ENCODE measurements at places on chromosomes 12 and 14. TPM values are rescaled to one million over a fixed set of nuclear protein-coding genes. Genes with fewer than 3 reads are reported as not detected.
A peak's percentile ranks its signal among the peaks of the same experiment; 100 is the strongest.

DNA sequence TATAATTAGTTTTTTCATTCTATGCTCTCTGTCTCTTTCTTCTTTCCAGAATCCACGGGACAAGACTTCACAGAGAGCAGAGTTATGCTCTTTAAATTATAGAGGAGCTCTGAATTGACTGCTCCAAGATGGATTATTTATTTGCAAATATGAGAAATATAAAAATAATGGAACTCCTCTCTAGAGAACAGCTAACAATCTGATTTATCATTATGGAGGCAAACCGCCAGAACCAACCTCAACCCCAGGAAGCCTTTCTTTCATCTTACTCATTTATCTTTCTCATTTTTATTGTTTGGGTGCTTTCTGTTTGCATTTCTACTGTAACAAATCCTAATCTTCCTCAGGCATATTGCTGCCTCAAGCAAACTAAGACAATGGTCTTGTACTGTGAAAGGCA lies 216.5 kb downstream of the C12orf50 start:
- no peak for DNase-seq
- H3K4me1 ChIP-seq, result no peaks in the 10 kb centered on the region
- H3K36me3 ChIP-seq, result no peaks in the 10 kb centered on the region
- H3K27me3 ChIP-seq, result no peaks in the 10 kb centered on the region
- H3K27ac ChIP-seq, result no peak overlapping the region

DNA sequence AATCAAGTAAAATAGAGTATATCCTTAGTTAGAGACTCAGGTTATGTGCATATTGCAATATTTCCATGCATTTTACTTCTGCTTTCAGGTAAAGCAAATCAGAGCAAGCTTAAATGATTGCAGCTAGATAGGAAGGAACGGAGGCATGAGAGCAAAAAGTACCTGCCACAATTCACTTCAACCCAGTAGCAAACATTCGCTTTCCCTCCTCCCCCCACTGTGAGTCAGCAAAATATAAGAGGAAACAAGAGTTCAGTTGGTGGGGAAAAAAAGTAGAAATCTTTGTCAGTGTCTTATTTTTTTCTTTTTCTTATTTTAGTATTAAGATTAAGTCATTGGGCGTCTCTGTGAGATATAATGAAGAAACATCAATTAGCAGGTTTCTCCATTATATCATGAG lies 475.4 kb downstream of the NPAS3 start:
- H3K4me1 ChIP-seq, result no peaks in the 10 kb centered on the region
- peaks cover 3% of the 10 kb centered on the region for H3K27me3 ChIP-seq
- no peak overlapping the region for H3K27ac ChIP-seq
- no peak for DNase-seq

- H3K4me1 ChIP-seq, result peaks cover 59% of the 10 kb centered on the region
- H3K36me3 ChIP-seq, result peaks cover 8% of the 10 kb centered on the region
- no peaks in the 10 kb centered on the region for H3K27me3 ChIP-seq
- H3K27ac ChIP-seq, result peak overlapping the region; percentile 80
Measured at GRCh38 chr12:62738616-62739015, 196.3 kb downstream of the PPM1H start.

- H3K36me3 ChIP-seq, result no peaks in the 10 kb centered on the region
- H3K27me3 ChIP-seq, result peaks cover 2% of the 10 kb centered on the region
- no peak for DNase-seq
Measured at GRCh38 chr12:66663611-66664010, 15.3 kb downstream of the GRIP1 start.

DNA sequence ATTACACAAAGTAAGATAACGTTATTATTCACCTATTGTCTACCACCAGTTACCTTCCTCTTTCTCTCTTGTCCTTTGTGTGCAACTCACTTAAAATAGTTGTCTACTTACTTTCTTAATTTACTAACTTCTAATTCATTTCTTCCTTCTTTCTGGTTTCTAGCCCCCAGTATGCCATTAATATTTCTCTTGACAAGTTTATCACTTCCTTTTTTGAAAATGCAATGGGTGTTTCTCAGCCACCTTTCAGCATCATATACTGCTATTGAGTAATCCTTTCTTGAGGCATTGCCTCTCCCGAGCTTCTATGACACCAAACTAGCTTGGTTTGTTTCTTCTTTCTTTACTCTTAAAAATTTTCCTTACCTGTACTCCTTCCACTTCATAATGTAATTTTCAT lies 633.6 kb downstream of the TMTC2 start:
- no peak for DNase-seq
- no peaks in the 10 kb centered on the region for H3K27me3 ChIP-seq
- H3K27ac ChIP-seq, result no peak overlapping the region
- no peak overlapping the region for H3K4me3 ChIP-seq
- no peaks in the 10 kb centered on the region for H3K4me1 ChIP-seq
- H3K36me3 ChIP-seq, result no peaks in the 10 kb centered on the region

DNA sequence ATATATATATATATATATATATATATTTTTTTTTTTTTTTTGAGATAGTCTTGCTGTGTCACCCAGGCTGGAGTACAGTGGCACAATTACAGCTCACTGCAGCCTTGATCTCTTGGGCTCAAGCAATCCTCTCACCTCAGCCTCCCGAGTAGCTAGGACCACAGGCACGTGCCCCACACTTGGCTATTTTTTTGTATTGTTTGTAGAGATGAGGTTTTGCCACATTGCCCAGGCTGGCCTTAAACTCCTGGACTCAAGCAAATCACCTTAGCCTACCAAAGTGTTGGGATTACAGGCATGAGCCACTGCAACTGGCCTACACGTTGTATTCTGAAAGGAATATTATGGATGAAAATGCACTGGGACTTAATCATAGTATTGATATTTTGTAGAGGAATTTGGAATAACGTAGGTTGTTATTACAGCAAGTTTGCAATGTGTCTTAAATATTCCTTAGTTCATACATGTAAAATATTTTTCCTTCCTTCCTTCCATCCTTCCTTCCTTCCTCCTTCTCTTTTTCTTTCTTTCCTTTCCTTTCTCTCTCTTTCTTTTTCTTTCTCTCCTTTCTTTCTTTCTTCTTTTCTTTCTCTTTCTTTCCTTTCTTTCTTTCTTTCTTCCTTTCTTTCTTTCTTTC lies 862 bp downstream of the KLRB1 start:
- H3K4me1 ChIP-seq, result no peaks in the 10 kb centered on the region
- no peak for DNase-seq
- H3K4me3 ChIP-seq, result no peak overlapping the region
- no peak overlapping the region for H3K27ac ChIP-seq
- no peaks in the 10 kb centered on the region for H3K36me3 ChIP-seq
- H3K27me3 ChIP-seq, result no peaks in the 10 kb centered on the region

DNA sequence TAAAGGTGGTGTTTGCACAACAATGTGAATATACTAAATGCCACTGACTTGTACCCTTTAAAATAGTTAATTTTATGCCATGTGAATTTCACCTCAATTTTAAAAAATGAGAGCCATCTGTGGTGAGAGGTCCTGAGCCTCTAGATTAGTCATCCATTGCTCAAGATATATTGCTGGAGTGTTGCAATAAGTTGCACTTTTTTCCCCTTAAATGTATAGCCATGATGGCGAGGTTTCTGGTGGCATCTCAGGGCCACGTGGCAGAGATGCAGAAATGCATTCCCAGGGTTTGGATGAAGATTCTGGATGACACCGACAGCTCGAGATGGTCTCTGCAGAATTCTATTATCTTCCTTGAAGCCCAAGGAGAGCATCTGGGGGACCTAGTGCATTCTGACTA lies 153.7 kb downstream of the AACS start:
- H3K27me3 ChIP-seq, result peaks cover 14% of the 10 kb centered on the region
- no peaks in the 10 kb centered on the region for H3K36me3 ChIP-seq
- H3K4me1 ChIP-seq, result no peaks in the 10 kb centered on the region
- no peak for DNase-seq
- H3K27ac ChIP-seq, result no peak overlapping the region

DNA sequence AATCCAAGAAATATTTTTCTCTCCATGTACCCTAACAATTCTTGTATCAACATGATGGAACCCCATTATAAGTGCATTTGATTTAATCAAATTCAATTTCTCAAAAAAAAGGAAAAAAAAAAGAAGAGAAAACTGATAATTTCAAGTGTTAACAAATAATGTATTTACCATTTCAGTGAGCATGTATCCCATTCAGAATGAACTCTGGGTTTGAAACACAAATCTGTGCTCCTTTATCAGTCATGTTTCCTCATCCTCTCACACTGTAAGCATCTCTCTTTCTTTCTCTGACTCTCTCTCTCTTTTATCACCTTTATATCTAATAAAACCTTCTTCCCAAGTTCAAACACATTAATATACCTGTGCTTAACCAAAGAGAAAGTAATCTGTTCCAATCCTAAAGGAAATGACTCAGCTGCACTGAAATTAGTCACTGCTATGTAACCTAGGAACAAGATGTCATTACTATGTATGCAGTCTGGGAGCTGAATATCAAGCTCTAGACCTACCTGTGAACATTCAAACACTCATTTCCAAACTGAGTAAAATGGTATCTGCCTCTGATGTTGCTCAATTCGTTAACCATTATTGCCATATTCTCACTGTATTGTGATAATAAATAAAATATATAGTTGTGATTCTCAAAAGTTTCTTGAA lies 135.0 kb upstream of the LRIG3 start:
- H3K27me3 ChIP-seq, result no peaks in the 10 kb centered on the region
- H3K4me3 ChIP-seq, result peak overlapping the region; percentile 42
- DNase-seq, result peak; percentile 74
- H3K4me1 ChIP-seq, result peaks cover 29% of the 10 kb centered on the region

DNA sequence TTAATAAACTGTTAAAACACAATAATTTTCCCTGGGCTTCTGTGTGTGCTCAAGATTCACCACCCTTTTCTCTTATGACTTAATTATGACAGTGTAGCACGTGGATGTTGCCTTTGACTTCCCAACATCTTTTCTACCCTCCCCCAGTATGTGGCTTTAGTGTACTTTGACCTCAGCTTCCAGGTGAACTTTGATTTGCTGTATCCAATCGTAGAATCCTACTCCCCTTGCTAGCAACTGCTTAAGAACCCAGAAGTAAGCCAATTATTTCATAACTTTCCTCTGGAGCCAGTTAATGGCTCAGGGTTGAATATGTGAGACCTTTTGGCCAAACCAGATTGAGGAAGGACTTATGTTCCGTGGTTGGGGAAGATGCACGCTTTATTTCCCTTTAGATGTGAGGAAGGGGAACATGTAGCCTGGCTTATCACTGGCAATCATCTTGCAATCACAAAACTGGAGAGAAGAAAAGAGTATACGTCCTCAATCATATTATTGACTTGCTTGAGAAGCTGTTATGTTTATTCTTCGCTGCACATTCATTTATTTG lies 259.6 kb upstream of the ATP2B1 start:
- no peaks in the 10 kb centered on the region for H3K36me3 ChIP-seq
- no peaks in the 10 kb centered on the region for H3K27me3 ChIP-seq
- no peak overlapping the region for H3K27ac ChIP-seq
- no peak for DNase-seq
- no peak overlapping the region for H3K4me3 ChIP-seq

DNA sequence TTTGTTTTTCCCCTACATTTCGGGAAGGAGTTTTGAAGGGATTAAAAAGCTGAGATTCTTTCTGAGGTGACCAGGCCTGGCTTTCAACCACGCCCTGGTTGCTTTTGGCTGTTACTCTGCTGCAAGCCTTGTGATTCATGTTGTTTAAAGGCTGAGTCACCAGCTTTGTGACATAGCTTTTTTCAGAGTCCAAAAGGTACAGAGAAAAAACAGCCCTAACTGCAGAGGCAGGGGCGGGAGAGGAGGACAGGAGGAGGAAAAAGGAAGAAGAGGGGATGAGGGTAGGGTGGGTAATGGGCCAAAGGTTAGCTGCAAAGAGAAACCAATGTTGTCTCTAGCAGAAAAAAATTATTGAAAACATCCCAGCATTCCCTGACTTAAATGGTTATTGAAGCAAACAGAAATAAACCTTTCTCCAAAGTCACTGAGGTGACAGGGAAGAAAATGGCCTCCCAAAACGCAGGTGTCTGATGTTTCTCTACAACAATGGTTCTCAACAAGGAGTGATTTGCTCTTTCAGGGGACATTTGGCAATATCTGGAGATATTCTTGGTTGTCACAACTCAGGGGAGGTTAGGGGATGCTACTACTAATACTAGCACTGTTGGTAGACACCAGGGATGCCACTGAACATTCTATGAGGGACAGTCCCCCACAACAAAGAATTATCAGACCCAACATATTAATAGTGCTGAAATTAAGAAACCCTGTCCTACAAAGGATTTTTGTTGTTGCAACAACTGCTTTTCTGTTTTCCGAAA lies 2.1 kb upstream of the UBC start:
- DNase-seq, result peak; percentile 95
- H3K27ac ChIP-seq, result peak overlapping the region; percentile 99
- peaks cover 30% of the 10 kb centered on the region for H3K27me3 ChIP-seq
- H3K4me1 ChIP-seq, result peaks cover 73% of the 10 kb centered on the region

- no peak overlapping the region for H3K4me3 ChIP-seq
- H3K27me3 ChIP-seq, result peaks cover 1% of the 10 kb centered on the region
- no peaks in the 10 kb centered on the region for H3K4me1 ChIP-seq
- no peak for DNase-seq
Measured at GRCh38 chr12:67155863-67156262, 113.3 kb upstream of the CAND1 start.

- H3K27me3 ChIP-seq, result peaks cover 54% of the 10 kb centered on the region
- no peak overlapping the region for H3K4me3 ChIP-seq
- no peak overlapping the region for H3K27ac ChIP-seq
- H3K4me1 ChIP-seq, result no peaks in the 10 kb centered on the region
Measured at GRCh38 chr14:100775831-100776591, 49.3 kb downstream of the DLK1 start.

DNA sequence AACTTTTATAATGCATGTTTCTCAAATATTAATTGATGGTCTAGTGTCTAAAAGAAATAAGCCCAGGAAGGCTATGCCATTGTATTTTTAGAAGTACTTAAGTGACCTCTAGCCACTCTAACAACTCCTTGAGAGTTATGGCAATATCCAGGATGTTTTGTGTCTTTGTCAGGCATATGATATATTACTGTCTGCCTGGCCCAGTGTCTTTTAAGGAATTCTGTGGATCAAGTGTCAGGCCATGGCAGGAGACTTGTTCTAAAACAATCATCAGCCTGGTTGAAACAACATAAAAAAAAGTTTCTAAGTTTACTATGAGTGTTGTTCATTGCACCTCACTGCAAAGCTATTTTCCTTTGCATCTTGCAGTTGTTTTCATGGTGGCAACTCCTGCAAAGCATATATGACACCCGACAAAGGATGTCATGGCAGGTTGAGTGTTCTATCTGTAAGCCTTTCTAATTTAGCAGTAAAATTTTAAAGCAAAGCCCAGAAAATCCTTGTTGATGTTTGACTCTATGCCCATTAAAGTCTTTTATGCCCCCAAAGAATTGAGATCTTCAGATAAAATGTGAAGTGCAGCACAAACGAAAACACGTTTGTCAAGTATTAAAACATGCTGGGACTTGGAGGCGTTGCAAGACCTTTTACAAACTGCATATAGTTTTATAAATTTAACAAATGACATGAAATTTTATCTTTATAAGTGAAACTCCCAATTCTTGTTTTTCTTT lies 89.5 kb upstream of the SLC38A2 start:
- peak; percentile 20 for DNase-seq
- peaks cover 10% of the 10 kb centered on the region for H3K36me3 ChIP-seq
- H3K4me3 ChIP-seq, result no peak overlapping the region
- H3K27me3 ChIP-seq, result peaks cover 1% of the 10 kb centered on the region

Gene FLRT2
- total RNA-seq, result 34.1 TPM

Gene NTS
- not detected for total RNA-seq

Gene TCL1B
- total RNA-seq, result not detected

Gene FAM181A
- not detected for total RNA-seq

Gene OR6C1
- total RNA-seq, result not detected

Gene NAV3
- 85.8 TPM for total RNA-seq

Gene GPRC5D
- not detected for total RNA-seq

All from HFFc6 (cell line).